ENCODE measurements at places on chromosomes 11 and 22.
A peak's percentile ranks its signal among the peaks of the same experiment; 100 is the strongest.

DNA sequence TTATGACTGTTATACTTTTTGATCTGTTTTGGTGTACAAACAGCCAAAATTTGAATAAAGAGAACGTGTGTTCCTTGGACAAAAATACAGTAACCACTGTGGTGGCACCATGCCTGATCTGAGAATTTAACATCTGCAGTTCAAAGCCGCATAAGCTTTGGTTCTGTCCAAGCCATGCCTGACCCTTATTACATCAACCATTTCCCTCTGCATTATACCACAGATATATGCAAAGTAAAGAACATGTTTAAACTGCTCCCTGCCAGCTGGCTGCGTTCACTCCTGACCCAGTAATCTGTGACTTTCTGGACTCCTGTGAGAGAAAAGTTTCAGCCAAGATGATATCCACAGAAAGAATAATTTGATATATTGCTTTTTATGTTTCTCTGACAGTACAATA is 890.5 kb upstream of the ANO3 start:
- DNase-seq: no peak

GRCh38 chr22:45817745-45818423 is 146.2 kb downstream of the ATXN10 start:
- DNase-seq: no peak

GRCh38 chr22:22877523-22878210 is 9.9 kb upstream of the IGLL5 start:
- DNase-seq: peak; percentile 40

DNA sequence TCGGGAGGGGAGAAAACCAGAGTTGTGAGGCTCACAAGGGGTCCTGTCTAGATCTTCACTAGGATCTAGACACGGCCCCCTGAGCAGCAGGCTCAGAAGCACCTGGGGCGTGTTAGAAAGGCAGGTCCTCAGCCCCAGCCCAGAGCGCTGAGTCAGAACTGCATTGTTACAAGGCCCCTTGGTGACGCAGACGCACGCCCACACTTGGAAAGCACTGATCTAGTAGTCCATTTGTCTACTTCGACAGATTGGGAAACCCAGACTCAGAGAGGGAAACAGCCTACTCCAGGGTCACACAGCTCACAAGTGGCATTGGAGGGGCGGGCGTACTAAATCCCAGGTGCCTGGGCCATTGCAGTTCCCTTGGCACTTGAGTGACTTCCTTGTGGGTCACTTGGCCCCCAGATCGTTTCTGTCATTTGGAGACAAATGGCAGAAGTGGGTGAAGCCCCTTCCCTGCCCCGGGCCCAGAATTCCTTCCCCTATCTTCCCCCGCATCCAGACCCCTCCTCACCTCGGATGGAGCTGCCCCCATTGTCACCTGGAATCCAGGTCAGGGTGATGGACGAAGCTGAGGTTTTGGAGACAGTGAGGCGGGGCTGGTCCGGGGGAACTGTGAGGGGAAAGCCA is 110.8 kb downstream of the CEP164 start:
- no peak for DNase-seq

- DNase-seq: peak; percentile 89
Measured at GRCh38 chr22:27252282-27253049, 549.1 kb downstream of the MN1 start.

DNA sequence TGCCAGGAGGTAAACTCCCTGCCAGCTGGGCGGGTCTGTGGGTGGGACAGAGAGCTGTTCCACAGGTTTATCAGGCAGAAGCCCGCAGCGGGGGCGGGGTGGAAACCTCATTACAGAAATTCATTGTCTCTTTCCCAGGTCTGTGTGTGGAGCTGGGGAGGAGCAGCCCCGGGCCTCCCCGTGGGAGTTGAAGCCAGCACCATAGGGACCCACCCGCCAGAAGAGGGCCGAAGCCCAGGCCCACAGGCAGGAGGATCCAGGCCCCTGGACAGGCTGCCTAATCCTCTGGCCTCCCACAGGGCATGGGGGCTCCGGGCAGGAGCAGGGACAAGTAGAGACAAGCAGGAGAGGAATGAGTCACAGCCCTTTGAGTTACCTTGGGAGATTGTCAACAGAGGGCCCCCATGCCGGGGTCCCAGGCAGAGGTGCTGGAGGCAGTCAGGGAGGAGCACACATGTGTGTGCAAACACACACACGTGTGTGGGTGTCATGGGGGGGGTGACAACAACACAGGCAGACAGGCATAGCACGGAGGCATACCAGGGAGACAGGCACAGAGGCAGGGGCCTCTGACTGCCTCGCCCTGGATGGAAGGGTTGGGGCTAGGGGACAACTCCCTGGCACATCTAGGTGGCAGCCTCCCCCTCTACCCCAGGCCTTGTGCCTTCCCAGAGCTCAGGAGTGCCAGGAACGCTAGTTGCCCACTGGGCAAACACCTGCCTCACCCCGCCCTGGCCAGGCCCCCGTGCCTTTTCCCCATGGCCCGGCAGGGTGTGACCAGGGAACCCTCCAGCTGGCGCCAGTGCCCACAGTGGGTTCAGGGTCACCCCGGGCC is 1.4 kb downstream of the CDC42BPG start:
- DNase-seq: no peak

- no peak for DNase-seq
Measured at GRCh38 chr22:33789690-33790253, 130.5 kb downstream of the LARGE1 start.

GRCh38 chr11:57274904-57275498 is 38.0 kb upstream of the APLNR start:
- DNase-seq: no peak

DNA sequence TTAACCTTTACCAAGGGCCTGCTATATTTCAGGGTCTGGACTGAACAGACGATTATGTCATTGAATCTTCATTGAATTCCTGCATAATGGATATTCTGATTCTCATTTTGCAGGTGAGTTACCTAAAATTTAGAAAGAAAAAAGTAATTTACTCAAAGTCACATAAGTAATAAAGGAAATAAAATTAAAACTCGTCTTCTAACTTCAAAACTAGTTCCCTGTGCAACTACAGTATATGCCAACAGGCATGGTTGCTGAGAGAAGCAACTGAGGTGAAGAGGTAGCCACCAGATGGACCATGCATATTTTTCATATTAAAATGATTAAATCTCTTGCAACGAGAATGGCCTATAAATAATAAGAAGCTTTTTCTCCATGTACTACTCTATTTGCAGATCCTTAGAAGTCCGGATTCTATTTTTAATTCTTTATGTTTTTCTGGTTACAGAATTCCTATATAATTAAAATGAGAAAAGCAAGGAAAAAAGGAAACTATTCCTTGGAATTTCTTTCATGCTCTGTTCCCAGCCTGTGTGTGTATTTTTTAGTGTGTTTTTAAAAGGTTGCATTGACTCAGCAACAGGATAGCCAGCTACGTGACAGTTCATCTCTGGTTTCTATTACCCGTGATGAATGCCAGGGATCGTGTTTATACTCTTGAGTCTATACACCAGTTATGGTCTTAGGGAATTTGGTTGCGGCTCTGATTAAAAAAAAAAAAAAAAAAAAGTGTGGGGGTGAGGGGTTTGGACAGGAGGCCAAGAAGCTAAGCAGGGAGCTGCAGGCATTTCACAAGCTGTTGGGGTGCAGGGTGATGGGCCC is 186.8 kb downstream of the ETS1 start:
- peak; percentile 91 for DNase-seq

GRCh38 chr22:30305519-30305905 is 16.2 kb upstream of the CASTOR1 start:
- no peak for DNase-seq

GRCh38 chr11:106551744-106552673 is 466.3 kb downstream of the GUCY1A2 start:
- DNase-seq: no peak

GRCh38 chr11:100689141-100689540 is 2.1 kb downstream of the ARHGAP42 start:
- no peak for DNase-seq

DNA sequence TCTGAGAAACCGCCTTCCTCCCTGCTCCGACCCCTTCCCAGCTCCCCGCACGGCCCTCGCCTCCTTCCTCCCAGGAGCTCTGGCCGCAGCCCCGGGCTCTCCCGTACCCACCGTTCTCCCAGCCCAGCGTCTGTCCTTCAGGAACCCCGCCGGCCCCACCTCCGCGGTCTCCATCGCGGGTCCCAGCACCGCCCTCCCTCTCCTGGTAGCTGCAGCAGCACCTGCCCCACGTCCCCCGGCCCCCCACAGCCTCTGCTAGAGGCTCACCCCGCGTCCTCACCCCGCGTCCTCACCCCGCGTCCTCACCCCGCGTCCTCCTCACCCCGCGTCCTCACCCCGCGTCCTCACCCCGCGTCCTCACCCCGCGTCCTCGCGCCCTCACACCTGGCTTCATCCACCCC is 85.9 kb downstream of the WNT7B start:
- DNase-seq: no peak

DNA sequence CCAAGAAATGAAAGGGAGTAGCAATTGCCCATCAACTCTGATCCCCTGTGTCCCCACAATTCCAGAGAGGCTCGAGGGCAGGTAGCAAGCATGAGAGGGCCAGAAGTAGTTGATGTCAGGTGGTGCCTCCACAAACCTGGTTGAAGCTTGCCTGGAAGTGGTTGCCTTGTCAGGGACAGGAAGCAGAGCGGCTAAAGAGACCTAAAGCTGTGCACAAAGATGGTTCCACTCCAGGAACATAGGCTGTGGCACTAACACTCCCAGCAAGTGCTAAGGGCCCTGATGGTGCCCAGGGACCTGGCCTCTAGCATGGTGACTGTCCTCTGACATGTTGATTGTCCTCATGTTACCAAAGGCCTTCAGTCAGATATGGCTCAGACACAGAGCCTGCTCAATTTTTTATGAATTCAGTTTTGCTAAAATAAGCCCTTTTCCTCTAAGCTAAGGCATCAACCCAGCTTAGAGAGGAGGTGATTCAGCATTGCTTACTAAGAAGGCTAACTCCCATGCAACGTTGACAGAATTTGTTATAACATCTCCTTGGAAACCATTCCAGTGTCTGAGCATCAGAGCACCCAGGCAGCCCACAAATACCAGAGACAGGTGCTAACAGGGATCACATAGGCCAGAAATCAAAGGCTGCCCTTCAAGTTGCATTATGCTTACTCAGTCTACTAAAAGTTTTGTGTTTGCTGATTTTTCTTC is 196.3 kb upstream of the ARHGAP20 start:
- peak; percentile 69 for DNase-seq

DNA sequence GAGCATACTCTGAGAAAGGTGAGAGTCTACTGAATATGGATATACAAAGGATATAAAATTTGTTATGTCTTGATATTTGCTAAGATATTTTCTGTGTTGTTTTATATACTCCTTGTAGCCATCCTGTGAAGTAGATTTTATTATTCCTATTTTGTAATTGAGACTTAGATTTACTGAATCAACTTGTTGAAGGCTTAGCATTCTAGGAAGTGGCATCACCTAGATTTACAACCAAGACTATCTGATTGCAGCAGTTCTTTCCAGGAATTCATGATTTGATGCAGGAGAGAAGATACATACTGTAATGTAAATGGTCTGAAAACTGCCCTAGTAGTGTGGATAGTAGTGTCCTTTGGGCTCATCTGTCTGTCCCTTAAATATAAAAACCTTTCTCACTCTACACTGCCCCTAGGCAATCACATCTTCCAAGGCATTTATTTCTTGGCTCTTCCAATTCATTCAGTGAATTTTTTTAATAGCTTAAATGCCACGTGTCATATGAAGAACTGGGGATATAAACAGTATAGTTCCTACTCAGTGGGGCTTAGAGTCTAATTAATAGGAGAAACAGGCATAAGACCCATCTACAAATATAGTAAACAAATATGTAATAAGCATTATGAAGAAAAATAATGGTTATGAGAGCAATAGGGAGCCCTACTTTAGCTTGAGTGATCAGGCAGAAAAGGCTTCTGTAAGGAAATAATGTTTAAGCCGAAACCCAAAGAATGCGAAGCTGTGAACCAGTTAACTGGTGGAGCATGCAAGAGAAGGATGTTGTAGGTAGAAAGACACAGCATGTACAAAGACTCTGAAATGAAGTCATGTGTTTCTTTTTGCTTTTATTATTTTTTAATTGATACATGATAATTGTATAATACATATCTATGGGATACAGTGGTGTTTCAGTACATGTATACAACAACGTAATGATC is 13.6 kb downstream of the IPO7 start:
- no peak for DNase-seq

DNA sequence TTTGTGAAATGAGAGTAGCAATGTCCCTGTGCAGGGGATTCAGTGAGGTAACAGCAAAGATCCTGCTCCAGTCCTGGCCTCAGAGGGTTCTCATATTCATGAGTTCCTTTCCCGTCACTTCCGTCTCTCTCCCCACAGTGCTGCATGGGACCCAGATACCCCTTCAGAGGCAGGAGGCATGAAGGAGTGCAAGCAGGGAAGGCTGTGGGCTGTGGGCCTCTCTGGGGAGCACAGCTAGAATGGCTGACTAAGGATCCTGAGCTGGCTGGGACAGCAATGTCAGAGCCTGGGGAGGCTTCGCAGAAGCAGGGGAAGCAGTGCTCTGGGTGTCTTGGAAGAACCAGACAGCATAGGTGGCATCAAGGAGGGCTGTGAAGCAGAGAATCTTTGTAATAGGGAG is 13.0 kb downstream of the PKNOX2 start:
- DNase-seq: no peak

- DNase-seq: no peak
Measured at GRCh38 chr11:74950374-74950969, 1.4 kb downstream of the SPCS2 start.

DNA sequence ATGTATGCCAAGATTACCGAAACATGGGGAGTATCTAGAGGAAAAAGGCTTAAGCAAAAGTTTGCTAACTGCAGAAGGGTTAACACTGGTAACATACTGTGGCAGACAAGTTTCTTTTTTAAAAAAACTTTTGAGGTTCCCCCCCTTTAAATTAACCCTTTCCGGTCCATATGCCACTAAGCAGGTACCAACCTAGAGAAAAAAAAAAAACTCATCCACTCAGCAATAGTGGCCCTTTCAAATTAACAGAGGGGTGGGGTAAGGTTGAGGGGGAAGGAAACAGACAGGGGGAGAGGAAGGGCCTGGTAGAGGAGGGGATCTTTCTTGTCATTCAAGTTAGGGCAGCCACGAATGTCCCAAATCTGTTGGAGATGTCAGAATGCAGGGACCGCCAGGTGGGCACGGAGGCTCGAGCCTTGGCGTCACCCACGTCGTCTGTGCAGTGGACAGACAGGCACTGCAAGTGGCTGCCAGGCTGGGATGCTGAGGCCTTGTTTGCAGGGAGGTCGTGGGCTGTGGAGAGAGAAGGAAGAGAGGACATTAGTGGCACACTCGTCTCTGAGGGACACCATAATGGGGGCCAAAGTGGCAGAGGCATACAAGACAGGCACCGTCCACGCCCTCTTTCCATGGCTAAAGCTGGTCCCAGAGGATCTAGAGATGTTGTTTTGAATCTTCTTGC is 50.8 kb downstream of the MN1 start:
- no peak for DNase-seq

DNA sequence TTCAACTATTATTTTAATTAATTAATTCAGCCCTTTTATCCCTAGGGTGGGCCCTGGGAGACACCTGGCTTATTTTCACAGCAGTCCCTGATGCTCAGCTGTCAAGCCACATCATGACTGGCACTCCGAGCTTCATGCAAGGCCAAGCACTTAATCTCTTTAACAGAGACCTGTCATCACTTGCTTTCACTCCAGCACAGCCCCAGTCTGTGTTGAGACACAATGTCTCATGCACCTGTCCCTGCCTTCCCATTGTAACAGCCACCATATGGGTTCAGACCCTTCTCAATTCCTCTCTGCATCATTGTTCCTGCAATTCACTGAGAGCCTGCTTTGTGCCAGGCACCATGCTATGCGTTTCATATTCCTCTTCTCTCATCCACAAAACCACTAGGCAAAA is 222.2 kb upstream of the TENM4 start:
- no peak for DNase-seq

Measured in AG10803 (cell line).